Activated naive CD4-positive, alpha-beta T cell treated with anti-CD3 and anti-CD28 coated beads, Interleukin-2, amount 50 U/mL, for 16 hours (primary cell): ENCODE measurements at places on chromosomes 16 and 17.

- no peak for DNase-seq
Observed at GRCh38 chr16:57951204-57951960, 19.5 kb downstream of the CNGB1 start.

- no peak for DNase-seq
Observed at GRCh38 chr16:66298571-66299120, 67.8 kb upstream of the CDH5 start.

GRCh38 chr17:14321476-14321949 is 20.6 kb downstream of the HS3ST3B1 start:
- DNase-seq, result no peak

GRCh38 chr16:21613361-21613760 is 14.0 kb downstream of the METTL9 start:
- DNase-seq, result no peak

DNA sequence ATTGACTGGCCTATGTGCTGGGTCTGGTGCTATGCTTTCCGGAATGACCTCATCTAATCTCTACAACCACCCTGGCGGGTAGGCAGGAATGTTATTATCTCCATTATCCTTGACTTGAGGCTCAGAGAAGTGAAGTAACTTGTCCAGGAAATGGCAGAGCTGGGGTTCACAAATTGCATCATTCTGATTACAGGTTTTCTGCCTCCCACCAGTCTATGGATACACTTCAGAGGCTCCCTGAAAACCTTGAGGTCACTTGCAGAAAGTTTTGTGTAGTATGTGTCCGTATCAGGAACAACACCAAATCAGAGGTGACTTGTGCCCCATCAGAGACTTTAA is 19.1 kb downstream of the NOD2 start:
- no peak for DNase-seq

- DNase-seq, result no peak
Observed at GRCh38 chr16:49816875-49817274, 39.0 kb downstream of the ZNF423 start.

DNA sequence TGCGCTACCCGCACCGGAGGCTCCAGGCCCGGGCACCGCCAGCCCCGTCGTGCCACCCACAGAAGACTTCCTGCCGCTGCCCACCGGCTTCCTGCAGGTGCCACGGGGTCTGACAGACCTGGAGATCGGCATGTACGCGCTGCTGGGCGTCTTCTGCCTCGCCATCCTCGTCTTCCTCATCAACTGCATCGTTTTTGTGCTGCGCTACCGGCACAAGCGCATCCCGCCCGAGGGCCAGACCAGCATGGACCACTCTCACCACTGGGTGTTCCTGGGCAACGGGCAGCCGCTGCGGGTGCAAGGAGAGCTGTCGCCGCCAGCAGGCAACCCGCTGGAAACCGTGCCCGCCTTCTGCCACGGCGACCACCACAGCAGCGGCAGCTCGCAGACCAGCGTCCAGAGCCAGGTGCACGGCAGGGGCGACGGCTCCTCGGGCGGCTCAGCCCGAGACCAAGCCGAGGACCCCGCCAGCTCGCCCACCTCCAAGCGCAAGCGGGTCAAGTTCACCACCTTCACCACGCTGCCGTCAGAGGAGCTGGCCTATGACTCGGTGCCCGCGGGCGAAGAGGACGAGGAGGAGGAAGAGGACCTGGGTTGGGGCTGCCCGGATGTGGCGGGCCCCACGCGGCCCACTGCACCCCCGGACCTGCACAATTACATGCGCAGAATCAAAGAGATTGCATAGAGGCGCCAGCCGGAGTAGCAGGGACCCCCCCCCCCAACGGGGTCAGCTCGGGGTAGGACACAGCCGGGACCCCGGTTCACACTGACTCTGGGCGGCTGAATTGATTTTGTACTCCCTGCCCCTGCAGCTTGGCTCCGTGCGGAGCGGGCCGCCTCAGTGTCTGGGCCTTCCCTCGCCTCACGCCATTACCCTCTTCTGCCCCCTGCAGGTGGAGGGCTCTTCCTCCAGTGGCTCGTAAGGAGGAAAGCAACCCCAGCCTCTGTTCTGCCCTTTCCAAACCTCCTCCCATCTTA is 58.5 kb downstream of the TMEM132E start:
- DNase-seq, result peak; percentile 85

DNA sequence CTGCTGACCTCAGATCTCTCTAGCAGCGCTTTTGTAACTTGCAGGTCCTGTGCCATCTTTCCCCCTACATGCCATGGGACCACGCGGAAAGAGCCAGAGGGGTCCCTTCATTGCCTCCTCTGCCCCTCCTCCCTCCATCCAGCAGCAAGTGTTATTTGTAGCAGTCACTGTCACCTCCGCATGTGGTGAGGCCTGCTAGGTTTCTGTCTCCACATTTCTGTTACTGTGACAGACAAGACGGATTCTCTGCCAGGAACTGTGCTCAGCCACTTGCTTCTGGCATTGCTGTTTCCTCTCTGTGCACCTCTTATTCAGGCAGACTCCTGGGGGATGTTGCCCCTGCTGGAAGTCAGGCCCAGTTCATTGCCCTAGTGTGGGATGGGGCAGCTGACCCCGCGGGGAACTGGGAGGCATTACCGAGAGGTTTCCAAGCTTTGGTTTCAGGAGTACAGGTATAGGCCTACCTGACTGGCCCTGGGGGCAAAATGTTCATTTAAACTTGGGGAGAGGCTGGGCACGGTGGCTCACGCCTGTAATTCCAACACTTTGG is 61.2 kb downstream of the RAB11FIP4 start:
- no peak for DNase-seq

DNA sequence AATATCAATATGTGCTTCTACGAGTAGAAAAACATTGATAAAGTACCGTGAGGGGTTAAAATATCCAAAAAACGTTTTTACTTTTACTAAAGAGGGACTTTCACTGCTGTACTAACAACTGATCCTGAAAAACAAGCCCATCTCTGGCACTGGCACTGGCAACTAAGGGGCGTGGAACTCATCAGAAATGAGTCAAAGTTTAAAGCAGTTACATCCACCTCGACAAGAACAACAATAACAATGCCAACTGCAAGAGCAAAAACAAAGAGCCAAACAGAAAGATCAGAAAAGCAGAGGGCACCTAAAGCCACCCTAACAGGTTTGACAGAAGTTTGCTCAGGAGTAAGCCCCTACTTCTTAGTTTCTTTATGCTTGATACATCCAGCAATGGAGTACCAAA is 13.1 kb downstream of the MBTPS1 start:
- DNase-seq, result no peak

DNA sequence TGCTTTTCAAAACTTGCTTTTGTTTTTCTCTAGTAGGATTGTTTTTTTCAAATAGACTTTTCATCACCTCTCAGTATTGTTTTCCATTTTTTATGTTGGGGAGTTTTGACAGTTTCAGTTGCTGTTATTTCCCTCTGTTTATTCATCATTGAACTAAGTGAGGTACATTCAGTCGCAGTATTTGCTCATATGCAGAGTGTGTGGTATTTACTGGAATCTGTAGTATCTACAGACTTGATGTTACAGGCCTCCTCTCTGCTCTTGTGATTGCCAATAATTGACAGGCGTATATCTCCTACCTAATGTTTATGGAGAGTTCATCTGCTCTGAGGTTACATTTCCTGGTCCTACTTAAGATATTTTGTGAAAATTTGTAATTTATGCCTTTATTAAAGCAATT is 49.6 kb downstream of the COX10 start:
- no peak for DNase-seq

GRCh38 chr17:32755045-32755805 is 121.7 kb downstream of the MYO1D start:
- DNase-seq, result no peak

- DNase-seq, result no peak
Observed at GRCh38 chr17:49247944-49248343, 17.4 kb upstream of the PHOSPHO1 start.

GRCh38 chr17:74125156-74125555 is 78.3 kb upstream of the RPL38 start:
- no peak for DNase-seq

GRCh38 chr16:68592466-68593337 is 52.4 kb upstream of the CDH3 start:
- no peak for DNase-seq

GRCh38 chr17:55624772-55625433 is 97.8 kb downstream of the TMEM100 start:
- no peak for DNase-seq

GRCh38 chr17:66839616-66840015 is 4.7 kb downstream of the CACNG5 start:
- DNase-seq, result no peak

- DNase-seq, result no peak
Observed at GRCh38 chr16:54287131-54288029, 793 bp upstream of the IRX3 start.

GRCh38 chr16:54059319-54059718 is 227.3 kb downstream of the IRX3 start:
- no peak for DNase-seq

DNA sequence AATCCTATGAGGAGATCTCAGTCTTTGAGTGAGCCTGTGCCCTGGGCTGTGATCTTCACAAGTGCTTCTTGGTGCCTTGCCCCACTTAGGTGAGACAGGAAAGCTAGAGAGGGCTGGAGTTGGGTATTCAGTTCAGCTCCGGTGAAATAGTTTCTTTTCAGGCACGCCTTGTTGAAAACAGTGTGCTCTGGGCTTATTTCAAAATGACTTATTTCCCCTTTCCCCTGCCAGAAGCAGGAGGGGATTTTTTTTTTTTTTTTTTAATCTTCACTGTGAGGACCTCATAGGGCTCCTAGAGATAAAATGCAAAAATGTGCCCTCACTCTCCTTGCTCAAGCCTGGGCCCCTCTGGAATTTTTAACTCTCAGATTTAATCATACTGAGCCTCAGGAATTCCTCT is 27.2 kb downstream of the MOSMO start:
- no peak for DNase-seq

GRCh38 chr17:9843152-9844010 is 17.7 kb downstream of the GLP2R start:
- DNase-seq, result no peak

- no peak for DNase-seq
Observed at GRCh38 chr16:5605404-5605803, 507.8 kb upstream of the EEF2KMT start.

- no peak for DNase-seq
Observed at GRCh38 chr17:49549691-49550678, 25.7 kb upstream of the NXPH3 start.

DNA sequence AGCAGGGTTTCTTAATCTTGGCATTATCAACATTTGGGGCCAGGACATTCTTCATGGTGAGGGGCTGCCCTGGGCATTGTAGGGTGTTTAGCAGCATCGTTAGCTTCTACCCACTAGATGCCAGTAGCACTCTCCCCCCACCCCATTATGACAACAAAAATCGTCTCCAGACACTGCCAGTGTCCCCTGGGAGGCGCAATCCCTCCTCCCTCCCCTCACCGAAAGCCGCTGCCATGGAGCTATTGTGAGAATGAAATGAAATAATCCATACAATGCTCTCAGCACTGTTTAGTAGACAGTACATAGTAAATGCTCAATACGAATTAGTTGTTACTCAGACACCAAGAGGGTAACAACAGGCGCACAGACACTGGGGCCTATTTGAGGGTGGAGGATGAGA is 502.9 kb downstream of the NPIPA7 start:
- DNase-seq, result no peak

DNA sequence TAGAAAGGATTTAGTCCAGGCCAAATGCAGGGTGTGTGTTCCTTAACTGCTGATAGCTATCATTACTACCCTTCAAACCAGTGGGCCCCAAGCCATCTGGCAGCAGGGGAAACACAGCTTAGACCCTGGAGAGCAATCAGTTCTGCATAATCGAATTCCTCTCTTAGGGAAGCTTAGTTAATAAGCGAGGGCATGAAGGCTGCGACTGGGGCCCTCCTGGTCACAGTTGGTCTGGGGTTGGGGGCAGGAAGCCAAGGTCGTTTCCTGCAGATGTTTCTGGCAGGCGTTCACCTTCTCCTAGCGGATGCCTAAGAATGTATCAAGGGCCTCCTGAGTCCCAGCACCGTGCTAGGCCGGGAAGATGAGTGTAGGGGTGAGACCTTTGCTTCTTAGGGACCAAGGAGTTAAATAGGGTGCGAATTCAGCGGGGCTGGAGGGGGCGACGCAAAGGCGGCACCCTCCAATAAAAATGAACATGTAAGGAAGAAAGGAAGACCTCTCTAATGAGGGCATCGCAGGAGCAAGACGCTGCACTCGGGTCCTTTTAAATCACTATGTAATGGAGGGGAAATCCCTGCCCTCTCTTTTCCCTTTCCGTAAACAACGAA is 16.5 kb upstream of the EEF2K start:
- DNase-seq, result no peak

GRCh38 chr17:40779181-40779909 is 3.0 kb downstream of the KRT27 start:
- DNase-seq, result peak; percentile 38

- DNase-seq, result no peak
Observed at GRCh38 chr16:82695806-82696205, 69.0 kb downstream of the CDH13 start.

GRCh38 chr16:81604960-81605383 is 160.4 kb downstream of the CMIP start:
- DNase-seq, result no peak

DNA sequence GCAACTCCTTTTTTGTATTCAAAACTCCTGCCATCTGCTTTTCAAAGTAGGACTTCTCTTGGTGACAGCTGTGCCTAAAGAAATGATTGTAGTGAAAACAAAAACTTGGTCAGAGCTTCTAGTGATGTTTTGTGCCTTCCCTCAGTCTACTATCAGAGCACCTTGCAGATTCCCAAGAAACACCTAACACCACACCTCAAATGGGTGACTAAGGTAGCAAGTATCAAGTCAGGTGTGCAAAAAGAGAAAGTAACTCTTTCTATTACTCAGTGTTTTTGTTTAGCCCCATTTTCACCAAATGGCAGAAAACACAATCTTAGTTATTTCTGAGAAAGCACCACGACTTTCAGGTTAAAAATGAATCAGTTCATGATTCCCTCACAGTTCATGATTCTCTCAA is 2.0 kb upstream of the PMFBP1 start:
- no peak for DNase-seq

DNA sequence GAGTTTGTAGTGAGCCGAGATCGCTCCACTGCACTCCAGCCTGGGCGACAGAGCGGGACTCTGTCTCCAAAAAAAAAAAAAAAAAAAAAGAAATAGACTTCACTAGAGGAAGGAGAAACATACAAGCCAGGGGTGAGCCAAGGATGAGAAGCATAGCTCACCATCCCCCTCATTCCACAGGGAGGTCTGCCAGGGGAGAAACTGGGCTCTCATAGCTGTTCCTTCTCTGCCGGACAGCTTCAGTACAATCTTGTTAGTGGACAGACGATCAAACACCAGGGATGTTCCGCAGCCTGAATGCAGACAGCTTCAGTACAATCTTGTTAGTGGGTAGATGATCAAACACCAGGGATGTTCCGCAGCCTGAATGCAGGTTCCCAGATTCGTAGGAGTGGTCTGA is 509.6 kb downstream of the CDH13 start:
- no peak for DNase-seq
